ENCODE measurements at places on chromosomes 4 and X. TPM values are rescaled to one million over a fixed set of nuclear protein-coding genes. Genes with fewer than 3 reads are reported as not detected.

DNA sequence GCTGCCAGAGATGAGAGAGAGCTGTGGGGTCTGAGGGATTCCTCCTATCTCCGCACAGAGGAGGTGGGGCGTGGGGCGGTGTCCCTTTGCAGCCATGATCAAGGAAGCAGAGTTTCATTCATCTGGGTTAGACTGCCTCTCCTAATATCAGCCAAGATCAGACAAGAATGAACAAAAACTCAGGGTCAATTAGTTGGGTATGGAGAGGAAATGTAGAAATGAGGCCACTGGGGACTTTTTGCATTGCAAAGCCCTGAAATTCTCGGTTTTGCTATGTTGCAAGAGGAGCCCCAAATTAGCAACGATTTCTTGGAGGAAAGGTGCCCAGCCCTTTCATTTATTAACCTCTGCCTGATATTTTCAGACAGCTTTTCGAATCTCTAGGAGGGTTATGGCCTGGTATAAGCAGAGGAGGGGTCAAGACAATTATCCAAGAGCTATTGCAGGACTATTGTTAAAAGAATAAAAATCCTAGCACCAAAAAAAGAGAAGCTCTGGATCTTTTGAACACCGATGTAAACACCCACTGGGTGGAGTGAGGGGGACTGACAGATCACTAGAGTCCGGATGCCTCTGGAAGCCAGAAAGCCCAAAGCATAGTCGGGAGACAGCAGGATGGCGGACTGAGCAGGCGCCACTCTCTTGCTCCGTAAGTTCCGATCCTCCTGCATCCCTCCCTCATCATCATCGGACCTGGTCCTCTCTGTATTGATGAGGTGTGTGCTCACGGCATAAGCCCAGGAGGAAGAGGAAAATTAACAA is 34.4 kb upstream of the ACSL1 start:
- no peak for DNase-seq

DNA sequence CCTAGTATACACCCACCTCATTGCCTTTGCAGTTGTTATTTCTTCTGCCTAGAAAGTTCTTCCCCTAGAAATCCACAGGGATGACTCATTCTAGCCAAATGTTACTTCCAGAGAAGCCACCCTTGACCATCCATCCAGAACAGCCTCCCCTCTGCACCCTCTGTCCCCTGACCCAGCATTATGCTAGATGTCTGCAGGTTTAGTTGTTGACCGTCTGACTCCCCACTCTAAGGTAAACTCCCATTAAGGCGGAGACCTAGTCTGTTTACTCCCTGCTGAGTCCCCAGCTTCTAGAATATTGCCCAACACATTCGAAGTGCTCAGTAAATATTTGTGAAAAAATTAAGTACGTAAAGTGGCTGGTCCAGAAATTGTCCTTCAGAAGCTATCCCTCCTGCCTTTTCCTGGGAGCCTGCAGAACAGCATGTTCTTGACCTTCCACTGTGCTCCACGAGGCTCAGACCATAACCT is 11.0 kb downstream of the SRD5A3 start:
- no peak for DNase-seq

Gene SLC25A31
- not detected for polyA plus RNA-seq

DNA sequence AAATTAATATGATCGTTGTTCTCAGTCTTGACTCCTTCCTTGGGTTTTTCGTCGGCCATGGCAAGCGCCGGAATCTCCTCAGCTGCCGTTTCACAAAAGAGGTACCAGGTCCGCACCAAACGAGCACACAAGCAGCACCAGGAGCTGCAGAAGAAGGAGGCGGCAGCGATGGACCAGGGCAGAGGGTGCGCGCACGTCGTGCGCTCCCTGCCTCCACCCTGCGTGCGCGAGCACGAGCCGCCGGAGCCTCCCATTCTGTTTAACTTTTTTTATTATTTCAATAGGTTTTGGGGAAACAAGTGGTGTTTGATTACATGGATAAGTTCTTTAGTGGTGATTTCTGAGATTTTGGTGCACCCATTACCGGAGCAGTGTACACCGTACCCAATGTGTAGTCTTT is 158.2 kb downstream of the PLS3 start:
- DNase-seq = no peak

GRCh38 chr4:3730422-3731190 is 35.6 kb upstream of the ADRA2C start:
- DNase-seq = no peak

DNA sequence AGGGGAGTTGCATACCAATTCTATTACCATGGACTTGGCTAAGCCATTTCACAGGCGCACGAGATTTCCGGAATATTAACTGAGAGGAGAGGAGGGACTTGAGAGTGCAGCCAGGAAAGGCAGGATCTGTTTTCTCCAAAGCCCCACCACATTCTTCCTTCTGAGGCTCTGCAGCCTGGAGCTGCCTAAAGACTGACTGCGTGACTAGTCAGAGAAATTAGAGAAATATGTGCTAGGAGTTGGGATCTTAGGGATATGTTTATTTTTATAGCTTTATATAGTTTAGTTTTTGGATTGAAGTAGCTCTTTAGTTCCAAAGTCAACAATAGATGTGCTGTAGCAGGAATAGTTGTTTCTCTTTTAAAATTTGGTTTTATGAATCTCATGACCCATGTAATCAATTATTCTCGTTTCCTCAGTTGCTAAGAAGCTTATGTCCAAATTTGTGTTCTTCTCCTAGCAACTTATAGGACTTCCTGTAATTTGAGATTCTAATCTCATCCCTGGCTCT is 300.1 kb upstream of the DDX53 start:
- DNase-seq = no peak

Gene SERTM2
- not detected for polyA plus RNA-seq

DNA sequence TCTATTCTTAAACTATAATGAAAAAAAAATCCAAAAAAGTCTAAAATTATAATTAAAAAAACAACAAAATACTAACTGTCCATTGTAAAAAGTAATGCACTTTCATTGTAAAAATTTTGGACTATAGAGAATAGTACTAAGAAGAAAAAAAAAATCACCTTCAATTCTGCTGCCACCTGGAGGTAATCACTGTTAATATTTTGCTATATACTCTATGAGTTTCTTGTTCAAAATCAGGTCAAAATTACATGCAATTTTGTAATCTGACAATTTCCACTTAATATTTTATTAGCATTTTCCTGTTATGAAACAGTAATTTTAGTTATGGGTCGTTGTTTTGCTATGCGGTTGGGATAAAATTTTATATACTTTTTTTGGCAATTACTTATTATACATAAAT is 62.0 kb downstream of the HTT start:
- DNase-seq = no peak

DNA sequence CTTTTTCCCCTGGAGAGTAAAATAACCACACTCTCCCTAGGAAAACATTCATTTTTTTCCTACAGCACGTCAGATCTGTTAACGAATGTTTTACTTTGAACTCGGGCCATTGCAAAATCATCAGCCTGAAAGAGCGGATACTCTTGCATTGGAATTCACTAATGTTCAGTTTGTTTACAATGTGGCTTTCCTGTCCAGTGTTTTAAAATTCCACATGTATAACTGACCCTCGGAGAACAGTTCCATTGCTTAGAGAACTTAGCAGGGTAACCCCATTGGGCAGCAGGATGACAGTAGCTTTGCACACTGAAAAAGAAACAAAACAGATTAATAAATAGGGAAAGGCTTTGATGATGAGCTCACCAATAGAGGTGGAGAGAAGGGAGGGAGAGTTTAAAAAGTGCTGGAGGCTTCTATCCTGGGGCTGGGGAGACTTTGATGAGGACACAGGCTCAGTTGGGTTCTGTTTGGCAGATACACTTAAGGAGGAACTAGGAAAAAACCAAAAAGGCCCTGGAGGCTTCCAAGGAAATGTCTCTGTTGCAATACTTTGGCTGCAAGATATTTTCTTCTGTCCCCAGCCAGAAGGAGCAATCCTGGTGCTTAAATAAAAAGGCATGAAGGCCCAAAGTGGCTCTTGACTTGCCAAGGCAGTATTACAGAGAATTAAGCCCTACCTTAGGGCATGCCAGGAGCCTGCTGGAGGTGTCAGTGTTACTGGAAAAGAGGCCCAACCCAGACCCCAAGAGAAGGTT is 143.1 kb downstream of the ARSF start:
- DNase-seq = peak; percentile 82

- no peak for DNase-seq
These were observed 1.1 kb upstream of the TLR3 start for GRCh38 chr4:186067757-186068385.

GRCh38 chr4:1366371-1367229 is 19.6 kb downstream of the UVSSA start:
- DNase-seq = no peak

DNA sequence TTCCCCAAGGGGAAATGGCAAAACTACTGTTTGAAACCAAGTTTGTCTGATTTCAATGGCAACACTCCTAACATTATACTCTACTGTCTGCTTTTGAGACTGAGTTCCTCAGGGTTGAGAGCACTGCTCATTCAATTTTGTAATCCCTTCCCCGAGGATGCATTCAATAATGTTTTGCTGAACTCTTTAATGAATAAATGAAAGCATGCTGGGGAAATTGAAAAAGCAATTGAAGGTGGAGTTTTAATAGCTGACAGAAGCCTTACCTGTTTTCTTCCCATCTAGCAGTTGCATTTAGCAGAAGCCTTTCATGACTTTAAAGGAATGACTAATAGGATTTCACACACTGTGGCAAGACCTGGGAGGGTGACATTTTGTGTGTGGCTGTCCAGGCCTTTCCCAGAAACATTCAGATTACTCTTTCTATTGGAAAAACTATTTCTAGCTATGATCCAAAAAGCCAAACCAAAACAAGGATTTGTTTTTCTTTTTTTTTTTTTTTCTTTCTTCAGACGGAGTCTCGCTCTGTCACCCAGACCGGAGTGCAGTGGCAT is 45.1 kb downstream of the DTHD1 start:
- DNase-seq = no peak

Gene FRG2
- polyA plus RNA-seq = not detected

DNA sequence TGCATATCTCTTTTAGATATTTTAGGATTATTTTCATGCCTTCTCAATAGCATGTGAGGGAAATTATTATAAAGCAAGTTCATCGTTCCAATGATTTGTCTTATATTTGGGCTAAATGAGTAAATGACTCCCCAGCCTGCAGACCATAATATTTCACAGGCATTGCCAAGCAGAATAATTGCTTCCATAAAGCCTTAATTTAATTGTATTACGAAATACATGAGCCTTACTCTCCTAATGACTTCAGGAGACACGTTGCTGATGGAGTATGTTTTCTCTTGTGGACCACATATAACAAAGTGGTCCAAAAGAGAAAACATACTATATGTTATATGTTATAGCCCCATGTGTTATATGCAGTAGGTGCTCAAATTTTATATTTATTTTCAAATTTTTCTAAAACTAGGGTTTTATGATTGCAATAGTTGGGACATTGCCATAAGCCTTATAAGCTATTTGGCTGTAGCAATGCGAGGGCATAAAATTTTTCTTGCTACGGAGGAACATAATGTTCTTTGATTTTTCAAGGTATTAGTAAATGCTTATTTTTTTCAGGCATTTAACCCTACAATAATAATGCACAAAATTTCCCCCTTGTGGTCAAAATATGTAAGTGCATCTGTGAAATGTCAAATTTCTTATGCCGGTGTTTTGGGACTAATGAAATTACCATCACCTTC is 26.2 kb upstream of the TMPRSS11D start:
- no peak for DNase-seq

DNA sequence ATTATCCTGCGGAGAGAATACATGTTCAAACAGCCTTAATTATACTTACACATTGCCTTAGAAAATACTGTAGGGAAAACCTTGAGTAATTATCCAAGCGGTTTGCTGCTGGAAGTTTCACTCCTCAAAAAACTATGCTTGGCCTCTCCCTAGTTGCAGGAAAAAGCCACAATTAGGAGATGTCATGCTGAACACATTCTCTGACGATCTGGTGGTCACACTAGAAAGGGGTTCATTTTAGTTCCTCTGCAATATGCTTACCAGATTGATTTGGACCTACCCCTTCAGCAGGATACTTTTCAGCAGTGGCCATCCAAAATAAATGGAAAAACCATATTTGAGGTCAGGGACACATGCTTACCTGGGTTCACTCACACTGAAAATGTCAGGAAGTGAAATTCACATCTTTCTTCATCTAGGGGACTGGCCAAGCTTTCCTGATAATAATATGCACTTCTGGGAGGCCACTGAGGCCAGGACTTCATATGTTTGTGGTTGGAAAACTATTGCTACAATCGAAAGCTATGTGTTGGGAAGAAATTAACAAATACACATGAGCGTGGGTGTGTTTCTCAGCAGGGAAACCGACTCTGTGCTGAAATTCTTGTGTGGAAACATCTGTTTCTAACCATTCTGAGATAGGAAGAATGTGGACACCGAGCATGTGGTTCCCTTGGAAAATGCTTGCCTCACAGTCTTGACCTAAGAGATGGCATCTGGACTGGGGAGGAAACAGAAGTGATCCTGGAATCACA is 68.8 kb downstream of the ATXN3L start:
- DNase-seq = peak; percentile 95

DNA sequence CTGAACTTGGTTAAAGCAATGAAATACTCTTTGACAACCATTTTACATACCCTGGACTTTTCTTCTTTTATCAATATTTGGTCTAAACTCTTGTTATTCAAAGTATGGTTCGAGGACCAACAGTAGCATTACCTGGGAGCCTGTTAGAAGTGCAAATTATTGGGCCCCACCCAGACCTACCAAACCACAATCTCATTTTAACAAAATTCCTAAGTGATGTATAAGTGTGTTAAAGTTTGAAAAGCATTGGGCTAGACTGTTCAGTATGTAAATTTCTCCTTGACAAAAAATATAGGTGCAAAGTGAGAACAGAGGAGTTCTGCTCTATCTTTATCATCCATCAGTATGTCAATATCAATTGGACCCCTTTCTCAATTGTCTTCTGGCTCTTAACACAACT is 67.1 kb downstream of the PGRMC1 start:
- no peak for DNase-seq

- DNase-seq = no peak
These were observed 14.0 kb downstream of the SORCS2 start for GRCh38 chr4:7206385-7206784.

Gene RASSF6
- polyA plus RNA-seq = not detected

GRCh38 chr4:177302371-177303100 is 7.1 kb upstream of the NEIL3 start:
- no peak for DNase-seq

DNA sequence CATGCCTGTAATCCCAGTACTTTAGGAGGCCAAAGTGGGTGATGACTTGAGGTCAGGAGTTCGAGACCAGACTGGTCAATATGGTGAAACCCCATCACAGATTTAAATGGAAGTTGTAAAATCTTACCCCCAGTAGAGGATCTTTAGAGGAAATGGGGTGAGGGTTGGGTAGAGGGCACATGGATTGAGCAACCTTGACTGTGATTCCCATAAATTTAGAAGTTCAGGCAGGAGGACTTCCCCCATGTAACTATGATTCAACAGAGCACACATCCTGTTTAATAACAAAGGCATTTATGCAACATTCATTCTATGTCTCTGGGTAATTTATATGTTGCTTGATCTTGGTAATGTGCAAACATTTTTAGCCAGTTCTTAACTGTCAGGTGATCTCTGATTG is 143.1 kb downstream of the RBM47 start:
- DNase-seq = no peak

GRCh38 chr4:30717208-30718020 is 2.8 kb upstream of the PCDH7 start:
- DNase-seq = no peak

Gene RAB39B
- 0.26 TPM for polyA plus RNA-seq

Gene MTTP
- polyA plus RNA-seq = not detected

- DNase-seq = no peak
These were observed 262.0 kb downstream of the PPP1R2C start for GRCh38 chrX:42515939-42516338.

Measured in BJ (cell line).